ENCODE measurements at places on chromosomes 5 and 9.
A peak's percentile ranks its signal among the peaks of the same experiment; 100 is the strongest.

GRCh38 chr5:157657516-157657915 is 5.3 kb upstream of the SOX30 start:
- no peak for DNase-seq

- DNase-seq, result no peak
Measured at GRCh38 chr5:64108674-64109073, 57.0 kb upstream of the RNF180 start.

DNA sequence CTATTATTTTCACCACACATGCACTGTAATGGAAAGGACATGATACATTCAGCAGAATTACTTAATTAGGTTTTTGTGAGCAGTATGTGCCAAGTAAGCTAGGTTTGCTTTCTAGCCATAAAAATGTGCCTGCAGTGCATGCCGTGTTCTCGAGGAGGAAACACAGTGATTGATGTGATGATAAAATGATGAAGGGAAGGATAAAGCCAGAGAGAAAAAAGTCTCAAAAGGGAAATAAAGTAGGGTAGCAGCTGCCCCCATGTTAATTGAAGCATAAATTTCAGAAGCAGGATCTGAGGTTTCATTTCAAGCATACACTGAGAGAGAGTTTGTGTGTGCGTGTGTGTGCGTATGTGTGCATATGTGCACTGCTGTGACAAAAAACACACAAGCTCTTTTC is 714.2 kb upstream of the C9orf72 start:
- no peak for DNase-seq

DNA sequence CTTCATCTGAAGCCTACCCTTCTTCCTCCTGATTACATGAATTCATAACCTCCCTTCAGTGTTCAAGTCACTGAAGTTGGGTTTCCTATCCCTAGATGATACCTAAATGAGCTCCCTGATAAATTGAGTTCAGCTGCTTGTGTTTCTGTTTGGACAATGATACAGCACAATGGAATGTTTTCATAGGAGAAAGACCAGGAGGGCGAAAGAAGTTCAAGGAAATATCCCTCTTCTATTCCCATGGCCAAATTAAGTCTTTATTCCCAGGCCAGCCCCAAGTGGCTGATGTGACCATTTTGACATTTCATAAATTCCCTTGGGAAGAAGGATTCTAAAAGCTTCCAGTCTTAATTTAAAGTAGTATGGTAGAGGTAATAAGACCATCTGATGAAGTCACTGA is 555.8 kb upstream of the CLINT1 start:
- no peak for DNase-seq

- peak; percentile 23 for DNase-seq
Measured at GRCh38 chr5:157855404-157855994, 3.4 kb downstream of the CLINT1 start.

GRCh38 chr9:1319436-1319835 is 269.3 kb downstream of the DMRT2 start:
- DNase-seq, result no peak

DNA sequence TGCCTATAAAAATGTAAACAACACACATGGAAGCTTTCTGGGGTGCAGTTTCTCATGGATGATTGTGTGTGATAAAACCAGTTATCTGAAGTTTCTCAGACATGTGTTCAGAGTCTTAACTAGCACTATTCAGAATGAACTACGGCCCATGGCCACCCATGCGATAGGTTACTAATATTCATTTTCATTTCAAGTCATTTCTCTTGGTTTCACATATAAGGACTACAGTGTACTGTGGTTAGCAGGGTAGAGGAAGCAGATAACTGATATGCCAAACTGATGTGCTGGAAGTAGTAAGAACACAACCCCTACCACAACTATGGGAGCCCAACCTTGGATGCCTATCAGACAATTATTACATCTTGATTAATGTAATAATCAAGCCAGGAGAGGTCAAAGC is 372.1 kb downstream of the DTWD2 start:
- no peak for DNase-seq

DNA sequence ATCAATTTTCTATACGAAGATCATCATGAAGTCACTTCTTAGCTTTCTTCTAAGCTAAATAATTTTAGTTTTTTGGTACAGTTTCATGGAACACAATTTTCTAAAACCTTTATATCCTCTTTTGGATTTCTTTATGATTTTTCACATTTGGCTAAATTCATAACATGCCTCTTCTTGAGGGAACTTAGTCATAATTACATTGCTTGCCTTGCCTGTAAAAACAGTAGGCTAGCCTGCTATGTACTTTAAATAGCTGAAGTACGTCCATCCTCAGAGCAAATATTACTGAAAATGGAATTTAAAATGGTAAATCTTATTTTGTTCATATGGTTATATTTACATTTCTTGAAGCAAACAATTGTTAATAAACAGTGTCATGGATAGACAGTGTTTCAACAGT is 225.0 kb downstream of the VPS13A start:
- no peak for DNase-seq

GRCh38 chr9:93137362-93137761 is 3.3 kb upstream of the NINJ1 start:
- no peak for DNase-seq

GRCh38 chr5:146690880-146691355 is 174.9 kb upstream of the GPR151 start:
- peak; percentile 64 for DNase-seq

DNA sequence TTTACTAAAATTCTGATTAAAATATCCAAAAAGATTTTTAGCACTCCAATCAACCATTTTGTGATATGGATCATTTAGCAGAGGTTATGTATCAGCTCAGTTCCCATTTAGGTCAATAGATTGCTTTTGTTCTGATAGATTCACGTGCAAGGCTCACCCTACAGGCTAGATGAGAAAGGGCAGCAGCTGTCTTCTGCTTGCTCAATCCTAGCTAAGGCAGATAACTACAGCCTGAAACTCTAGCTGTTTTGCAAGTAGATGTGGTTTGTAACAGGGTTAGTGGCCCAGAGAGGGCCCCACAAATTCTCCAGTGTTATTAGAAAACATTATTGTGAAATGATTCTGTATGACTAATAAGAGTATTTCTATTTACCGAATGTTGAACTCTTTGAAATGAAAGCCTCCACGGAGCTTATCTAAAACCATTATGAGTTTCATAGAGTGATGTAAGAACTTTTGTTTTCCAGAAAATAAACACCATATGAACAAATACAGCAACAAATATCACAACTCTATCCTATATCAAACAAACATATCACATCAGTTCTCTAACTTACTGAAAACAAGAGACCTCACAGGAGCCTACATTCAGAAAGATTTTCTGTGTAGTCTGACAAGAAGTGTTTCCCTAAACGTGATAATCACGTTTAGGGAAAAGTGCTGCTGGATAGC is 841.9 kb upstream of the ACO1 start:
- no peak for DNase-seq

DNA sequence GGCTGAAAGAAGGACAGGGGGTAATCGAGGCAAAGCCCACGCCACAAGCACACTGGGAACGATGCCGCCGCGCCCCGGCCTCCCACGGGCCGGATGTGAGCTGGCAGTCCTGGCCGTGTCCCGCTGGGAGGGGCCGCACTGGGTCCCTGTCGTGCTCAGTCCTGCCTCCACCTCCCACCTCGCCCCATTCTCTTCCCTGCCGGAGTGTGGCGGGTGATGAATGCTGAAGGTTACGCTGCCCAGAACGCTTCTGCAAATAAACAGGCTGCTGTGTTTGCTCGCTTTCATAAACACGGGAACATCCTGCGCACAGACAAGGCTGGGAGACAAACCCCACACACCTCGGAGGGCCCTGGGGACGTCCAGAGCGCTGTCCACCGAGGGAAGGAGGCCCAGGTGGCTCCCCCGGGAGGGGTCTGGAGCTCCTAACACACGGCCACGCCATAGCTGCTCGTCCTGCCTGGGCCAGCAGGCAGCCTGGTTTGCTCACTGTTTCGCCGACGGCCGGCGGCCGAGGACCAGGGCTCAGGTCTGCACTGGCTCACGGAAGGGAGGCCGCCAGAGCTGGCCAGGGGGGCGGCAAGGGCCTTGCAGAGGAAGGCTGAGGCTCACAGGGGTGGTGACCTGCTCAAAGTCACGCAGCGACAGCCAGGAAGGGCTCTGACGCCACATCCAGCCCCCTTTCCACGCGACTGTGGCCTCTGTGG is 2.3 kb downstream of the DNLZ start:
- DNase-seq, result no peak

DNA sequence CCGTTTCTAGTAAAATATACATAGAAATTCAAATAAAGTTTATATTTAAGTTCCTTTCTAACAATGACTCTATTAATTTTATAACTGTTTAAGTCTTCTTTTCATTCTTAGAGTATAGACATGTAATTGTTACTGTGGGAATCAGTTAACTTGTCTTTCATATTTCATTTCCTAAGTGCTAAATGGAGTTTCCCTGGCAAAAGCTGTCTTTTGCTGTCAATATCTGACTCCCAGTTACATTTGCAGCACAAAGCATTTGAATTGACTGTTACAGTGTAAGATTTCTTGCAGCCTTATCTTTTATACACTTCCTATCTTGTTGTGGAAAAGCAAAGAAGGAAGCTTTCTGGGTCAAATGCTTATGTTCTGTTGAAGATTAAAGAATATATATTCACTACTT is 1026.3 kb downstream of the CDH9 start:
- DNase-seq, result no peak

DNA sequence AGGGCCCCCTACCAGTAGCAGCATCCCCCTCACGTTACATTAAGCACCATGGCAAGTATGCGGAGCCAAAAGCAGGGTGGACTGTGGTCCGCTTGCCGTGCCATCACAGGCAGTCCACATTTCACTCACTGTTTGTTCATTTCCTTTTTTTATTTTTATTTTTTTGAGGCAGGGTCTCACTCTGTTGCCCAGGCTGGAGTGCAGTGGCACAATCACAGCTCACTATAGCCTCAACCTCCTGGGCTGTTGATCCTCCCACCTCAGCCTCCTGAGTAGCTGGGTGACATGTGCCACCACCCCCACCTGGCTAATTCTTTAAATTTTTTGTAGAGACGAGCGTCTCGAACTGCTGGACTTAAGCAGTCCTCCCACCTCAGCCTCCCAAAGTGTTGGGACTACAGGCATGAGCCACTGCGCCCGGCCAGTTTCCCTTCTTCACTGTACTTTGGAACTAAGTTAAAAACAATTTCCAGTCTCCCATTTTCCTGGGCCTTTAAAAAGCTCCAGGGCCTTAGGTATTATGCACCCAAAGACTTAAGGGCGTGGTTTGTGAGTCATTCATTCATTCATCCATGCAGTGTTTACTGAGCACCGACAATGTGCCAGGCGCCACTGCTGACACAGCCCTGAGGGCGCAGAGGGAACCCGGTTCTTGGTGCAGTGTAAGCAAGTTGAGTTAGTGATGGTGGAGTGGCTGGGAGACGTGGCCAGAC is 19.9 kb downstream of the PRRX2 start:
- DNase-seq, result no peak

DNA sequence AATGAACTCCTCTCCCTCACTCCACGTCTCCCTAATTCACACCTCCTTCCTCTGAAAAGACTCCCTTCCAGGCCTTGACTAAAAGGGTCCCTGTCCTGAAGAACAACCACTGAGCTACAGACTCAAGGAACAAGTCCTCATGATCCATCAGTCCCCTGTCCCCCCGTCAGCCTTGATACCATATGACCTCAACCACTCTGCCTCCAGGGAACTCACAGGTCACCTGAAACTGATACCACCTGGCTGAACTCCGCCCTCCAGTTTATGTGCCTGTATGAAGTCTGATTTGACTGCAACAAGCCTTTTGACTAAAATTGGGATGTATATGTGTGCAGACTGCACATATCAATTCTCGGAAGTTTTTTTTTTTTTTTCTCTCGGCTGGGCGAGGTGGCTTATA is 88.7 kb downstream of the UGCG start:
- DNase-seq, result no peak

DNA sequence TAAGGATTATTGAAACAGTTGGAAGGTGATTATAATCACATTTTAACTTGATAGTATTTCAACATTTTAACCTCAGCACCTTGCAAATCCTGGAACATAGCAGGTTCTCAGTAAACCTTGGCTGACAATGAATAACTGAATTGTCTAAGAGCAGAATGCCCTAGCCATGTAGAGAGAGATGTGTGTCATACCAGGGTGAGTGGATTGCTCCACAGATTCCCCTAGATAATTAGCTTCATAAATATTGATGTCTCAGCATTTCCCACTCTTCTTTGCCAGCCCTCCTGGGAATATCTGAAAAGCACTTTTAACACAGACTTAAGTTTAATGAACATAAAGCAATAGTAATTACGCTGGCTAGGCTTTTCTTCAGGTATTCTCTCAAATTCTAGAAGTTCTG is 363.5 kb downstream of the MAN2A1 start:
- DNase-seq, result no peak

GRCh38 chr9:16150501-16150900 is 597.7 kb downstream of the CCDC171 start:
- no peak for DNase-seq

DNA sequence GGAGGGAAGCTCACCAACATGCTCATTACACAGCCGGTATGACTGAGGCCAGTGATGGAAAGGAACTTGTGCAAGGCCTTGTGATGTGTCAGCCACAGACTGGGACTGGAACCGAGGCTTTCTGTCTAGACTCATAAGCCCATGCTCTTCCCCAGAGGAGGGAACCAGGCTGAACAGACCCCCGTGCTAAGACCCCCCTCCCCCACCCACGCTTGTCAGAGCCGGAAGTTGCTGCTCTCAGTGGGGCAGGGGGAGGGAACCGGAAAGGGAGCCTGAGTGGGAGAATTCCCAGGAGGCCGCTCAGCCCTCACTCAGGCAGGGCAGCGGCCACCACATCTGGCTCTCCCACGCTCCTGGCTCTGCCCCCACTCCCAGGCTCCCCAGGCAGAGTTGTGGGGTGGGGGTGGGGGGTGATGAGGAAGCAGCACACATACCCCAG is 4.1 kb upstream of the PDGFRB start:
- no peak for DNase-seq

- no peak for DNase-seq
Measured at GRCh38 chr5:145465474-145466263, 369.5 kb downstream of the PRELID2 start.

DNA sequence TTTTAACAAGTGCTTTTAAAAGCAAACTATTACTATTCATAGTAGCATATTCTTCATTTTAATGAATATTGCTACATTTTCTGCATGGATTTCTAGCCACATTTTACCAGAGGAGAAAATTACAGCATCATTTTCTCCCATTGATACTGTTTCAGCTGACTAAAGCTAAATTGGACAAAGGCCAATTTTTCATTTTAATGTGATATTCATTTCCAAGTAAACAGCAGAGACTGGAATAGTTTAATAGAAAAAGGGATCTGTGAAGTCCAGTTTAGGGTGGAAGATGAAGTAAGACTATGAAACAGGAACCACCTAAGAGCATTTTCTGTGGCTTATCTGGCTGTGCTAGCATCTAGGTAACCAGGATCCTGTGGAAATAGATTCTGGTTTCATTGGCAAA is 128.1 kb downstream of the GIN1 start:
- DNase-seq, result no peak

DNA sequence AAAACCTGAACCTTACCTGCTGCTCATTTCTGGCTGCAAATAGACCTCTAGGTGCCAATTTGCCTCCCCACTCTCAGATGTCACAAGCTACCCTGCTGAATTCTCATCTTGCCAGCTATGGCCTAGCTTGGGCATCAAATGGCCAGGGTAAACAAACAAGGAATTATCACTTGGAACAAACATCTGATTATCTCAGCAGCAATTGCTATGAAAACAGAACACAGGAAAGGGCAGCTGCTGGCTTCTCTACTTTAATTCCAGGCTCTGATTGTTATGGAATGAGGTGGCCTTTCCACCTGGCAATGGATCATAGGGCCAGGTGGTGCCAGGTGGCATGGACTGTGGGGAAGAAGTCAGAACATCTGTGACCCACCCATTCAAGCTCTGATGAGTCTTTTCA is 505.1 kb downstream of the TLR4 start:
- peak; percentile 72 for DNase-seq

GRCh38 chr9:33718987-33719386 is 76.4 kb upstream of the PRSS3 start:
- DNase-seq, result no peak

Data from cerebellum (tissue), 4 donors.